ENCODE measurements at places on chromosomes 12 and 14.

DNA sequence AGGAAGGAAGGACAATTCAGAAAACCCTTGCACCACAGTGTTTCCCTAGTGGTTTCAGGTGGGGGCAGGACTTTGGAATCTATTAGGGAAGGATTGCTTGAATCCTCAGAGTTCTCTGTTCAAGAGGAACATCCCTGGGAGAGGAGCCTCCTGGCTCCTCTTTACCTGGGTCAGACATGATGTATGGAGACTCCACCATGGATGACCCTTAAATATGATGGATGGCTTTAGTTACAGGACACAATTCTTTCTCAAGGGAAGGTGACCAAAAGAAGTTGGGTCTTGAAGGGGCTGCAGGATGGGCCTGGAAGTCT lies 396.6 kb downstream of the NRXN3 start:
- no peak for DNase-seq

- DNase-seq = no peak
Measured at GRCh38 chr12:88645816-88646215, 65.5 kb upstream of the KITLG start.

GRCh38 chr12:115155665-115156645 lies 472.0 kb upstream of the TBX3 start:
- DNase-seq = no peak

DNA sequence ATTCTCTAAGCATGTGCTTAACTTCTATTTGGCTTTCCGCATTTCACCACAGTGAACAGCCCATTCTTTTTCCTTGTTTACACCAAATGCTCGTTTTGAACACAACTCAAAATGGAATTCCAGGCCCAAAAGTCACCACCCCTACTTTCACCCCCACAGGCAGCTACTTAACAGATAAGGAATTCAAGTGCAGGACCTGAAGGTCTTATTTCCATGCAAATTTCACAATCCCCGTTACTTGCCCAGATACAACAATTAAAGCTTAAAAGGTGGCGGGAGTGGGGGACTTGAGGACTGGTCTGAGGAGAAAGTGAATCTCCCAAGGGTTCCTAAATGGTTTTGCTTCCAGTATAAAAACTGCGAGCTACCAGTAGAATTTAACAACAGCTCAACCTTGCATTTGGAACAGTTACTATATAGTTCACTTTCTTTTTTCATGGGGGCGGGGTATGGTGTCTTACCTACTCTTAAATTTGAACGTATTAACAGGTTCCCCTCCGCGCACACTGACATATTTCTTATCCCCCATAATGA lies 3.7 kb downstream of the USP44 start:
- DNase-seq = no peak

DNA sequence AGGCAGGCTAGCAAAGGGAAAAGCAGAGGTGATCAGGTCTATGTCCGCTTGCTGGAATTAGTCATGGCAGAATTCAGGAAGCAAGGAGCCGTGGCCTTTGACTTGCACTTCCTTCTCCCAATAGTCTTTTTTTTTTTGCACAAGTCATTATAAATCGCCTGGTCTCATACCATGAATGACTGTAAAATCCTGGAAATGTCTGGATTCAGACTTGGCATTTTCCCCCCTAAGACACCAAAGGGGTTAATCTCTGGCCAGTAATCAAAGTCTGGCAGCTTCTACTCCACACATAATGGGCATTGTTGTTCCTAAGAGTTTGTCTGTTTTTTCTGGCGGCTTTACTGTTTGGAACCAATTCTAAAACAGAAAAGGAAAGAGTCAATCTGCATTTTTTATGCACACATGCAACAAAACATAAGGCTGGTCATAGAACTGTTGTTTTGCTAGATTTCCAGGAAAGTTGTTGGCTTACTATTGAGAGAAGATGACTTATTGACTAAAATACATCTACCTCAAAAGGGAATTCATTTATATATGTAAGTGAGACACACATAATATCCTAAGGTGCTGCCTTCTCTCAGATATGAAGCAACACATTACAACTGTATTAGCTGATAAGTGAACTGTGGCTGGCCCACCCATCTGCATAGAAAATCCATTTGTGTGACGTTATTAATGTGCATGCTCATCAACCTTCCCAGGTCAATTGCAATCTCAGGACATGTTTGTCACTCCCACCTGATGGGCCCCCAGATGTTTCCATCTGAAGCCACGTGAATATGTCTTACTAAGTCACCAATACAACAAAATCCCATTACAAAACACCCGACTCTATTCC lies 157.3 kb downstream of the BTG1 start:
- DNase-seq = no peak

Measured in GDM1 (cell line).